ENCODE measurements at places on chromosomes 5 and 9.
A peak's percentile ranks its signal among the peaks of the same experiment; 100 is the strongest.

DNA sequence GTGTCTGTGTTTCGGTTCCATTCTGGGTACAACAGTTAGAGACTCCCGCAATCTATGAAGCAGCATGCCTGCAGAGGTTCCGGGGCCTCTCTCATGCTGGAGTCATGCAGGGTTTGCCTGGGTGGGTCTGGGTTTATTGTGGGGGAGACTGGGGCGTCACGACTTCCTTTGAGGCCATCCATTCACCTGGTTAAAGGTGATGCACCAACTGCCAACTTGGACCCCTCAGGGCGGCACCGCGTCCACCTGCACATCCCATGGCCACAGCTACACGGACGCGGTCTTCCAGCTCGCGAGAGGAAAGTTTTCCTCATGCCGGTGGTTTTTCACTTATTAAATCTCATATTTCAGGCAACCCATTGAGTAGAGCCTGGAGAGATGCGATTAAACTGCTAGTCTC, 30.9 kb upstream of the IRX4 start:
- DNase-seq = no peak

GRCh38 chr5:139131465-139131864, 66.7 kb downstream of the SIL1 start:
- peak; percentile 39 for DNase-seq

DNA sequence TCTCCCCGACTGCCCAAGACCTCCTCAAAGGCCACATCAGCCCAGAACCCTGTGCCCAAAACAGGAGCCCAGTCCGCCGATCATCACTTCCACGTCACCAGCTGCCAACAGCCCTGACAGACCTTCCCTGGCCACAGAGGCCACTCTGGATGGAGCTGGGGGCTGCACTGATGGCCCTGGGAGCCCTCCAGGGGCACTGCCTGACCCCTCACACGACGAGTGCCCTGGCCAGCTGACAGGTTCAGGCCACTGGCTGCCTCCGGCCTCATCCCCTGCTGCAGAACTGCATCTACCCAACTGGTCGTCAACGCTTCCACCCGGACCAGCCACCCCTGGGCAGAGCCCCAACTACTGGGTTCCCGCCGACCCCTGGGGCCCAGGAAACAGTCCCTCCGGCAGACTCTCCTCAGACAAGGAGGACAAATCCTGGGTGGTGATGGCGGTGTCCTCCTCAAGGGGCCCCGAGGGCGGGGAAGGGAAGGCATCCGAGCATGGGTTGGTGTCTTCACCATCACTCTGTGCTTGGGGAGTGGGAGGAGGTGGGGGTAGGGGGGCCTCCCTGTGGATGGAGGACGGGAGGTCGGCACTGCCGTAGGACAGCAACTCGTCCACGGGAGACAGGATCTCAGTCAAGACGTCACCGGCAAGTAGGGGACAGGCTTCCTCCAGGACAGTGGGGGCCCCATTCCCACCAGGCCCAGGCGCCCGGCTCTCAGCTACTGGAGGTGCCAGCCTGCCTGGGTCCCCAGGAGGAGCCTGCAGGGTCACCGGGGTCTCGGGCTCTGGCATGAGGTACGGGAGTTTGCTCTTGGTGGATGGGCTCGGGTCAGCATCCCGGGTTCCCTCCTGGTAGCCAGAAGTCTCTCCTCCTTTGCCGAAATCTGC, 7.9 kb upstream of the QSOX2 start:
- DNase-seq = no peak

- DNase-seq = no peak
Measured at GRCh38 chr5:33806738-33807442, 84.9 kb downstream of the ADAMTS12 start.

- DNase-seq = no peak
Measured at GRCh38 chr5:42991404-42992087, 48.6 kb downstream of the ANXA2R start.

- DNase-seq = no peak
Measured at GRCh38 chr9:70559102-70559501, 144.6 kb upstream of the KLF9 start.

DNA sequence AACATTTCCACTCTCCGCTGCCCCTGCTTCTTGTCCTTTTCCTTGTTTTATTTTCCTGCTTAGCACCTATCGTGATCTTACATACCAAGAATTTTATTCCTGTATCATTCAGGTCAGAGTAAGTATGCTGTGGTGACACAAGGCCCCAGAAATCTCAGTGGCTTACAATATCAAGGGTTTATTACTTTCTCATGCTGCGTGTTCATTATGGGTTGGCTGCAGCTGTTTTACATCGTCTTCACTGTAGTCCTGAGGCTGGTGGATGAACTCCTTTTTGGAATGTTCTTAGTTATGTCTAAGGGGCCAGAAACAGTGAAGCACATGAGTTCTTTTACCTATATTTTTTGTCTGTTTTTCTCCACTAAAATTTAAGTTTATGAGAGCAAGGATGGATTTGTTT, 51.2 kb downstream of the FCHO2 start:
- no peak for DNase-seq

DNA sequence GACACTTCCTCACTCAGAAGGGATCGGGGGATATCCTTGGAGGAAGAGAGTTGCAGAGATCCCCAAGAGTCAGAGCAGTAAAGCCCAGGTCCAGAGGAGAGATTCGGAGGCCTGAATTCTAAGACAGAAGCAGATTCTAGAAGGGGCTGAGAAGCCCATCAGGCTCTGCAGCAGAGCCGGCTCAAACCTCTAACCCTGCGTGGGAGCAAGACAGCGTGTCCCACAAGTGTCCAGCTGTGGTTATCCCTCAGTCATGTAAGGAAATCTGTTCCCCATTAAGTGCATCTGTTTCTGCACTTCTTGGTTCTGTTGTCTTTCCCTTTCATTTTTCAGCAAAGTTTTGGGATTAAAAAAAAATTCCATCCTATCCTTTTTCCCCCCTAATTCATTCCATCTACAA, 4.8 kb upstream of the DIAPH1 start:
- no peak for DNase-seq

GRCh38 chr9:13485068-13485596, 205.6 kb upstream of the MPDZ start:
- no peak for DNase-seq

GRCh38 chr5:147617191-147617606, 107.3 kb upstream of the DPYSL3 start:
- DNase-seq = peak; percentile 37

DNA sequence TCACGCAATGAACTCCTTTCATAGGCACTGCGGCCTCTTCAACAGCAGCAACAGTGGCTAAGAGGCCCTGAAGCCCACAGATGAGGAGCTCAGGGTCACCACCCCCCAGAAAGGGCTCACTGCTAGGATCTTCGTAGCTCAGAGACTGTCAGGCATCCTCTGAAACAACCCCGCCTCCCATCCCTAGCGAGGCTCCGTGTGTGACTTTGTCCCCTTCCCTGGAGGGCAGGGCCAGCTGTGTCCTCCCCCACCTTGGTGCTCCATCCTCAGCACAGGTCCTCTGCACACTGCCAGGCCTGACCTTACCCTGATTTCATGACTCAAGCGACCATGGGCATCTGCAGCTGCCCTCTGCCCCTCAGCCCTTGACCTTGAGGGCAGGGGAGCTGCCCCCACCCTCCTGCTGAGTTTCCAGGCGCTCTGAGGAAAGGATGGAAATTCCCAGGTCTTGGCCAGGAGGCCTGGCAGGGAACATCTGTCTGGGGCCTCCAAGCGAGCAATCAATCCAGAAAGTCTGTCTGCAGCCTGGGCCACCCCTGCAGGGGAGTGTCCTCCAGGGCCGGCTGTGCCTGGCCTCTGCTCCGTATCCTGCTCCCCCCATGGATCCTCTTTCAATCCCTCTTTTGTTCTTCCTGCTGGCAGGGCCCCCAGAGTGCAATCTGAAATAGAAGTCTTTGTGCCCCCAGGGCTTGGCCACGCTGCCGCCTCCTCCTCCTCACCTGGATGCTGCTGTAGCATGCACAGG, 6.8 kb upstream of the IRX4 start:
- DNase-seq = no peak

GRCh38 chr9:119368179-119368578, 1.1 kb downstream of the BRINP1 start:
- DNase-seq = no peak

DNA sequence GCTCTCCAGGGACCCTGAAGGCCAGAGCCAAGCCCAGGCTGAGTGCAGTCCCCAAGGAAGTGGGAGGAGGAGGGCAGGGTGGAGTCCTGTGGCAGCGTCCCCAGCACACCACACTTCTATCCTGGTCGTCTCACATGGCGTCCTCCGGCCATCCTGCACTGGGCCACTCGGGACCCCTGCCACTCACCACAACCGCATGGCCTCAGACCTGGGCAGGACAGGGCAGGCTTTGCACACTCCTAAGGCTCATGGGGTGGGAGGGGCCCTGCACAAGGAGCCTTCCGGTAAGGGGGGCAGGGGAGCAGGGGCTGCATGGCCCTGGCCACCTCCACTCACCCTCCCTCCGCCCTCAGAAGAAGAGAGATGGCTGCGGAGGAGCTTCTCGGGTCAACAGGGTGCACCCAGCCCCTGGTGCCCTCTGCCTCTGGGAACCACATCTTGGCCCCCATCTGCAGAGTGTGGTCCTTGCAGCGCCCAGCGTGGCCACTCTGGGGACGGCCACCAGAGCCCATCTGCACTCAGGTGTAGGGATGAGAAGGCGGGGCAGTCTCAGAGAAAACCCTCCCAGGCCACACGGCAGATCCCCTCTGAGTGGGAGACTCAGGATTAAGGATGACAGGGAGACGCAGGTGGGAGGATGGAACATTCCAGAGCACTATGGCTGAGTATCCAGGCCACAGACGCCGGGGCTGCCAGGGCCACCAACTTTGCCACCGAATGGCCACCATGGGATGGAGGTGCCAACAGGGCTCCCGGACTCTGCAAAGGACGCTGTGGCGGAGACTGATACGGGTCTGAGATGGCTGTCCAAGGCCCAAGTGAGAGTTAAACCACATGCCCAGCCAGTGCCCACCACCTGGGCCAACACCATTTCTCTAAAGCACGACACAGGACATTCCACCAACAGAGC, 7.6 kb downstream of the TPPP start:
- DNase-seq = no peak

DNA sequence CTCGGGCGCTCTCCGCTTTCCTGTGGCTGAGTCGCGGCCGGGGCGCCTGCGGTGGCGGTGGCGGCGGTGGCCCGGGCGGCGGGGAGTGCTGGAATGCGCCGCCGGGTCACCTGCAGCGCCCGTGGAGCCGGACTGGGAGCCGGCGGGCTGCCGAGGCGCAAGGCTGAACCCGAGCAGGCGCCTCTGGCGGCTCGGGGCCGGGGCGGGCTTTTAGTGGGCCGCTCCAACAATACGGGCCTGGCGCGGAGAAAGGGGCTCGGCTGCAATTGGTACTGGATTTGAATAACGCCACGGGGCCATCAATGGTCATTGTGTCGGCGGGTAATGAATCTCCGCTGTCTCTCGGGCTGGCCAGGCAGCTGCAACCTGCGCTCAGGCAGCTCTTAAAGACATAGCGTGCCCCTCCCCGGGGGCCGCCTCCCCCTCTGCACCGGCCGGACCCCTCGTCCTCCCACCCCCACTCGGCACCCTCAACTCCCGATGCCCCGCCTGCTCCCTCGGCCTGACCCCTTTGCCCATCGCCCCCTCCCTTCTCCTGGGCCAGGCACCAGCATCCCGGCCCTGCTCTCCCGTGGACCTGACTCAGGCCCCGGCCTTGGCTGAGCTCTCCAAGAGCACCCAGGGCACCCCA, 22.1 kb downstream of the URM1 start:
- DNase-seq = no peak

DNA sequence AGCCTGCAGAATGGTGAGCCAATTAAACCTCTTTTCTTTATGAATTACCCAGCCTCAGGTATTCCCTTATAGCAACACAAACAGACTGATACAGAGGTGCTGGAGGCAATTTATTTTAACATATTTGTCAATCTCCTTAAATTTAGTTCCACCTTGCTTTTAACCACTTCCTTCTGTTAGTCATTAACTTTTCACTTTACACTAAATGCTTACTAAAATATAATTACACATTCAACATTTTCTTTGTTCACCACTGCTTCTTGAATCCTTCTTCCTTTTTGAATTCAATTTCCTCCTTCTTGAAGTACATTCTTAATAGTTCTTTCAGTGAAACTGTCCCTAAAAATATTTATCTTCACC, 39.4 kb downstream of the LYRM7 start:
- DNase-seq = no peak

- peak; percentile 31 for DNase-seq
Measured at GRCh38 chr5:10355071-10355889, 1.8 kb downstream of the MARCHF6 start.

DNA sequence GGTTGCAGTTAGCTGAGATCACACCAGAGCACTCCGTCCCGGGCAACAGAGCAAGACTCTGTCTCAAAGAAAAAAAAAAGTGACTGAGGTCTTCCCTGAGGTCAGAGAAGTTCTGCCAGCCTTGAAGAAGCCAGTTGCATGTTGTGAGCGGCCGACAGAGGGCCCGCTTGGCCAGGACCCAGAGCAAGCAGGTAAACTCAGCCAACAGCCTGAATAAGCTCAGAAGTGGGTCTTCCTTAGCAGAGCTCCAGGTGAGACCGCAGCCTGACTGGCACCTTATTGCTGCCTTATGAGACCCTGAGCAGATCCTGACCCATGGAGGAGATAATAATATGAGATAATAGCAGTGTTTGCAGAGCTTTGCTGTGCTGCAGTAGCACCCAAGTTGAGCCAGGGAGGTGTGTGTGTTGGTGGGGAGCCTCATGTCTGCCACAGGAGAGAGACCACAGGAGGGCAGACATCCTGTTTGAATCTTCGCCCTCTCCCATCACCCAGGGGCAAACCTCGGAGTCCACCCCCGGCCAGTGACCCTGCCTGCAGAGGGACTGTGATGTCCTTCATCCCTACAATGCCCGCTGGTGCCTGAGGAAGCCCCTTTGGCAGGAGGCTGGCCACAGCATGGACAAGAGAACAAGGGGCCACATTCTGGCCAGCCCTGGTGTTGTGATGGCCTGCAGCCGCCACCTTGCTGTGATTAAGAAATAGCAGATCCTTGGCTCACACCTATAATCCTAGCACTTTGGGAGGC, 10.8 kb upstream of the BARX1 start:
- no peak for DNase-seq

GRCh38 chr5:86977190-86977589, 290.5 kb upstream of the RASA1 start:
- DNase-seq = no peak

- DNase-seq = no peak
Measured at GRCh38 chr5:109929911-109930310, 240.2 kb downstream of the MAN2A1 start.

DNA sequence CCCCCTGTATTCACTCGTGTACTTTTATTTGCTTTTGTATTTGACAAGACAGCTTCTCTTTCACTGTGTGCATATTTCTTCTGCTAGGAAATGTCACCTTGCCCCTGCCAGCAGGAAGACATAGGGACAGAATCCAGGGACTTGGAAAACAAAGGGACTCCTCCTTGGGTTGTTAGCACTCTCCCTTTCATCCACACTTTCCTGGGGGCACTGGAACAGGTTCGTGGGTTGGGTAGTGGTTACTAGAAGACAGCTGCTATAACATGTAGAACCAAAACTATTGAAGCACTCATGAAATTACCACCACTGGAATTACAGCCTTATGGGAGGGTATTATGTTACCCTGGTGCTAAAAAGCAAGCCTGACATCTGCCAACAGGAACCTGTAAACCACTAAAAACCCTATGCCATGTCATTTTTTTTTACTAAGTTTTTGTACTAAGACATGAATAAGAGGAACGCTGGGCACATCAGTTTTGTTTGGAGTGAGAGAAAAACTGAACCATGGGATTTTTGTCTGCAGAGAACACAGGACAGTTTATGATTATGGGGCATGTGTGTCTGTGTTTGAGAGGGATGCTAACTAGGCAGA, 4.7 kb upstream of the CCL28 start:
- no peak for DNase-seq
